ENCODE measurements at places on chromosomes 5 and 9.

DNA sequence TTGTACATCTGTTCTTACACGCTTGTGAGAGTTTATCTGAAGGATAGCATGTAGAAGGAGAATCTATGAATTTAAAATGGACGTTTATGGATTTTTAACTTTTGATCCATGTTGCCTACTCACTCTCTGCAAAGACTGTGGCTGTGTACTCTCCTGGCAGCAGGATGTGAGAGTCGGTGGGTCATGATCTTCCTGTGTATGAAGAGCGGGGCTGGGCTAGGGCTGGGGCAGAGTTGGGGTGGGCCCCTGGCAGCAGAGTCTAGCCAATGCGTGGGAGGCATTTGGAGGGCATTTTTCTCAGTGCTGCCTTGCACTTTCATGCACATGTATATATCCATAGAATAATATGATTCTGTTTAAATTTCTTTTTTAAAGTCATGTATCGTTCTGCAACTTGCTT is 24.0 kb upstream of the DAB2IP start:
- DNase-seq = no peak

DNA sequence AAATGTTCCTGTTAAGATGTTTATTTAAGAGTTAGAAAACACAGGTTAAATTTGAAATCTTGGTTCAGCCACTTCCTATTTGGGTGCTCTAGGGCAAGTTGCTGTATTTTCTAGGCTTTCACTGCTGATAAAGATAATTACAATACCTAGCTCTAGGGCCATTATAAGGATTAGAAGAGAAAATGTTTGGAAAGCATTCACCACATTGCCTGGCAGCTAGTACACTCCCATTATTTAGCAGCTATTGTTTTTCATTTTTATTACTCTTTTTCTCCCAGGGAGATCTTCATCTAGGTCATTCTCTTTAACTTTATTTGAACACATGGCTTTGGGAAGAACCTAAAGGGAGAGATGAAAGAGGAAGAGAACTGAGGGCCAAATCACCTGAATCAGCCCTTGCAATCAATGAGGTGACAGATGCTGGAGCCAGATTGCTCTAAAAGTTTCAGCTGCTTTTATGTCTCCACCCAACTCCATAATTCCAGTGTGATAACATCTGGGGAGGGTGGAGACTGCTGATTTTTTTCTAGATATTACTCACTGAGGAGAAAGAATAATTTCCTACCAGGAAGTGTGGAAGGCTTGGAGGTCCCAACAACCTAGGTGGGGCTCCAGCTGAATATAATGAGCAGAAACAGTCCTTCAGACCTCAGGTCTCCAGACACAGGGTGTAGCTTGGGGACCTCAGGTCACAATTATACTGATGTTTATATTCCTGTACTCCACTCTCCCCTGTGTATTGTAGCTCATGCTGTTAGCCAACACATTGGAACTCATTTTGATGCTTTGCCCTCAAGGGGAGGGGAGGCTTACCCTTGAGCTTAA is 640.0 kb downstream of the RAB3C start:
- DNase-seq = no peak

- DNase-seq = no peak
These were observed 46.0 kb downstream of the AHRR start for GRCh38 chr5:367358-368130.

GRCh38 chr5:153974131-153974812 is 64.4 kb downstream of the FAM114A2 start:
- no peak for DNase-seq

DNA sequence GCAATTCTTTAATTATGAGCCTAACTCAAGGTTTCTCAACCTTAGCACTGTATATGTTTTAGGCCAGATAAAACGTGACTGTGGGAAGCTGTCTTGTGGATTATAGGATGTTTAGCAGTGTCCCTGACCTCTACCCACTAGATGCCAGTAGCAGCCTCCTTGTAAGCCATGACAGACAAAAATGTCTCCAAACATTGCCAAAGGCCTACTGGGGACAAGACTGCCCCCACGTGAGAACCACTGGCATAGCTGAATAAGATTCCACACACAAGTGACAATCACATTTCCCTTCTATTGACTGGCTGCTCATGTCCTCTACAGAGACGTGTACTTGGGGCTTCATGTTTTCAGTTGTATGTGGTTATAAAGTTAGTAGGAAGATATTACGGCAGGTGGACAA is 55.4 kb downstream of the GOLM1 start:
- DNase-seq = no peak

DNA sequence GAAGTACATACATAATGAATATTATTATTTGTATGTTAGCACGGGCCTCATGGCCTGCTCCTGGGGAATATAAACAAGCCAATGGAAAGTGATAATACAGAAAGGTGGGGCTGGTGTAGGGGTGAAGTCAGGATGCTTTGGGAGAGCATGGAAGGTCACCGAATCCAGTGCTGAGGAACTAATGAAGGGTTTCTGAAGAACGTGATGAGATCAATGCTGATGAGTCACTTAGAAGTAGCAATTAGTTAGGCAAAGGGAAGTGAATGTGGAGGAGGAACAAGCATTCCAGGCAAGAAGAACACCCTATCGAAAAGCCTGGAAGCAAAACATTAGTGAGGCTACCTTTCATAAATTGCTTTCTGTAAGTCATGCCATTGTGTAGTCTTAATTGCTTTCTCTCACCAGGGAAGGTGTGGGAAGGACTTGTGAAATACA is 2.1 kb downstream of the ANXA1 start:
- DNase-seq = no peak

DNA sequence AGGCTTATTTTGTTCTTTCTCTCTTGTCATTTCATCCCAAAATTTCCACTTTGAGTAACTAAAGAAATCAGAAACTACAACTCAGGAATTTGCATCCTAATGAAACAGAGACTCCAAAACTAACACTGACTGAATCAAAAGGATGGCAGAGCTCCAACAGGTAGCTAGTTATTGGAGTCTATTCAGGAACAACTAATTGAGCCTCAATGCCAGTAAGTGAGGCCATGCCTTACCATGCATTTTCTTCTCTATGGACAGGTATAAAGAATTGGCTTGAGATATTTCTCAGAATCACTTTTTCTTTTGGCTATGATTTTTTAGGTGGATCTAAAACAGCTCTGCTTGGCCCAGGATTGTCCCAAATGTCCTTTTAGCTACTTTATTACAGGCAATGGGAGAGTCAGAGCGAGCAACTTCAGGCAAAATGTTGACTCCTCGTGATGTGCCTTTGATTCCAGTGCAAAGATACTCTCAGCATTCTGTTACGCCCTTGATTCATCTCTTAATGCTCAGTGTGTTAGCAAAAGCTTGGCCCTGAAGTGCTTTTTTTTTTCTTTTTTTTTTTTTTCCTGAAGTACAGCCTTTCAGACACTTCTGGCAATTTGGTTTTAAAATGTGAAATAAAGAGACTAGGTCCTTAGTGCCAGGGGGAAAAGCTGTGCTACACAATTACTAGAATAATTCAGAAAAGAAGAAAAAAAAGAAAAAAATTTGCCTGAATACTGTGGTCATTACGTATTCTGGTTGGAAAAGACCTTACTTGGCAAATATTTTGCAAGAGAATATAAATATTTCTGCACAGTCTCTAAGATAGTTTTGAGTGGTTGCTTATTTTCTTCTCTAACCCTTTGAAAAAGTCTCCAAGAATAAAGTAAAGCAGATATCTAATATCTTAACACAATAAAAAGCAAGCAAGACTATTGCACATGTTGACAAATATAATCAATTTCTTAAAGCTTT is 423.7 kb downstream of the ANXA1 start:
- DNase-seq = no peak

DNA sequence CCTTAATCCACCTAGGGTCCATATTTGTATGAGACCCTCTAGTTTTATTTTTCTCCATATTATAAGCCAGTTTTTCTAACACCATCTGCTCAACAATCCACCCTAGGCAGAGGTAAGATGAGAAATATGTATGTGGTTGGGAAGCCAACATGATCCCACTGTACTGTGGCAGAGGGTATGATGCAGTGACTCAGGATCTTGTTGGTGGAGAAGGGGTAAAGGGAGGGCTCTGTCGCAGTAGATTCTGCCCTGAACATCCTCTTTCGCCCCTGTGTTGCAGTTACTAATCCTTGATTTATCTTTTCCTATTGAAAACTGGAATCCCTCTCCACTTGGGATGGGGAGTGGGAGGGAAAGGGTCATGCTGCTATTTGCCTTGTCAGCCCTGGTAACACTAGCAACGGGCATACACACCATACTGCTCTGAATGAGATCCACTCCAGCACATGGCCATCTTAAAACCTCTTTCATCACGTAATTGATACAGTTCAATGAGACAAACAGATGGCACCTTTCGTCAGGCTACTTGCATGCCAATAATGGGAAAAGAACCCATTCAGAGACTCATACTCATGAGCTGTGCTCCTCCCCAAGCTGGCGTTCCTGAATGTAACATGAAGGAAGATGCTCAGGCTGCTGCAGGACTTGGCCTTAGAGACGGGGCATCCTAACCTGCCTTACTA is 63.0 kb downstream of the ADAMTS12 start:
- no peak for DNase-seq

DNA sequence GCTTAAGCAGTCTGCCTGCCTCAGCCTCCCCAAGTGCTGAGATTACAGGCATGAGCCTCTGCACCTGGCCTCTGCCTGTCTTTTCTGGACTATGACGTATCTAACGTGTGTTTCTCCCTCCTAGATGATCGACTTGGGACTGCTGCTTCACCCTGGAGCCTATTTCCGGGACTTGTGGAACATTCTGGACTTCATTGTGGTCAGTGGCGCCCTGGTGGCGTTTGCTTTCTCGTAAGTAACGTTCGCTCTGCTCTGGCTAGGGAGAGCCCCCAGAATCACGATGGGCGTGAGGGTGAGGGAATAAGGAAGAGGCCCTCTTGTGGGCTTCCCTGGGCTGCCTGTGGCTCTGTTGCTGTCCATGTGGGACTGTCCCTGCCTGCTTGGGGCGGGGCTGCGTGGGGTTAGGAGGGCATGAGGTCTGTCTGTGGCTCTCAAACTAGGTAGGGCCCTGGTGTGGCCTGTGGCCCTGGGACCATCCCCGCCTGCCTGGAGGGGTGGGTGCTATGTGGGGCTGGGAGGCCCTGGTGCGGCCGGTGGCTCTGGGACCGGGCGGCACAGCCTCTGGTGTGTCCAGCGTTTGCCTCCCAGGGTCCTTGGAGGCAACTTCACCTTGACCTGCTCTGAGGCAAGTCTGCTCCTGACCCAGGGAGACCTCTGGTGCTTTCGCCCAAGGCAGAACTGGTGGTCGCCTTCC is 171.7 kb downstream of the CACNA1B start:
- DNase-seq = no peak

Measured in stimulated activated CD8-positive, alpha-beta memory T cell treated with anti-CD3 and anti-CD28 coated beads, Interleukin-15, amount 100 ng/mL, for 24 hours (primary cell).